ENCODE measurements at places on chromosomes 1 and 21.

- DNase-seq, result no peak
Observed at GRCh38 chr1:56808410-56808809, 10.8 kb downstream of the FYB2 start.

DNA sequence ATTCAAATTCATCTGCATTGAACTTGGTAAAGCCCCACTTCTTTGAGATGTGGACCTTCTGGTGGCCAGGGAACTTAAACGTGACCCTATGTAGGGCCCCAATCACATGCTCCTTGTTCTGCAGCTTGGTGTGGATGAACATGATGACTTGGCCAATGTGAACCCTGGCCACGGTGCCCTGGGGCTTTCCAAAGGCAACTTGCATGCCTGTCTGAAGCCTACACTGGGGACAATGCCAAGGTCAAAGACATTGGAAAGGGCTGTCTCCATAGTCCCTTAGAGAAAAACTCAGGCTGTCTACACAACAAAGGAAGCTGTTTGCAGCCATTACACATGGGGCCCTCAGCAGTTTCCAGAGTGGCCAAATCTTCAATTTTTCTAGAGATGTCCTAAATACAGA lies 8.9 kb upstream of the VPS13D start:
- DNase-seq, result no peak

DNA sequence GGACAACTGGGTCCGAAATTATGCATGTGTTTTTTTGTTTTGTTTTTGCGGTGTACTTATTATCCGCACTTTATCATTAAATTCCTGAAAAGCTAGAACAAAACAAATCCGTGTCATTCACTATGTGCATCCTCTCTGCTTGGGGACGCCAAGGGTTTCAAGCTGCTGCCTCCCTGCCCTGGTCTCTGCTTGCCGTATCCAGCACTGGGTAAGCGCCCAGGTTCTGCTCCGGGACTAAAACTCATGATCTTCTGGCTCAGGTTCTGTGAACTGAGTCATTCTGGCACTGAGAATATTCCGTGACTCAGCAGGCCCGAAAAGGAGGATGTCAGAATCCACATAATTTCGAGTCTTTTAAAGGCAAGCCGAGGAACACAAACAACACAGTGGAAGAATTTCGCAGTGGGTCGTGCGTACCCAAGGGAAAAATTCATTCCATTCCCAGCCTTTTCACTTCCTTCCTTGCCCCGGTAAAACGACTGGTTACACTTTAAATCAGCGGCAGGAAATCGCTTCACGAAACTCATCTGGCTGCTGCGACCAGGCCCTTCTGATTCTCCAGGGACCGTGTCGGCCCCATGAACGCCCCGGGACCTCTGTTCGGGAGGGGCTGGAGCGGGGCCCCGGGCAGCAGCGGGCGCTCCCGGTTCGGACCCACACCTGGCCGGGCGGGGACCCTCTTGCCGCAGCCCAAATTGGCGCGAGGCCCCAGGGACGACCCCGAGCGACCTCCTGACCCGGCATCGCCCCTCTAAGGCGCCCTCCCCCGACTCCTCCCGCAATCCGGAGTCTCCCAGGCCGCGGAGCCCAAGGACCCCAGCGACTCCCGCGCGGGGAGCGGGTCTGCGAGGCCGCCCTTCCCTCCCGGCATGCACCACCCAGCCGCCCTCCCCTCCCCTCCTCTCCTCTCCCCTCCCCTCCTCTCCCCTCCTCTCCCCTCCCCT lies 746 bp upstream of the LAMC1 start:
- peak; percentile 96 for DNase-seq

DNA sequence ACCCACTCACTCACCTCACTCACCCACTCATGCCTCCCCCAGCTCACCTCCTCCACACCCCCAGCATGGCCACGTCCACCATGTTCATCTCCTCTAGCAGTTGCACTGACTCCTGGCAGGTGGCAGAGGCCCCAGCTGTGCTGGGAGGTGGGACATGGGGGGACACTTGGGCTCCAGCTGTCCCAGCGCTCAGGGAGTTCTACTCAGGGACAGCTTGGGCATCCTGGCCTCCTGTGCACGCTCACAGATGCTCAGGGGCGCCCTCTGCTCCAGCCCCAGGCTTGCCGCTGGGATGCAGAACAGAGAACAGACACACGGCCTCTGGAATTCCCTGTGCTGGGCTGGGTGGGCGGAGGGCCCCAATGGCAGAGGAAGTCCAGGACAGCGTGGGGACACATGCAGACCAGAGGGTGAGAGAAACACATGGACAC lies 5.2 kb downstream of the KRTAP10-8 start:
- DNase-seq, result no peak

DNA sequence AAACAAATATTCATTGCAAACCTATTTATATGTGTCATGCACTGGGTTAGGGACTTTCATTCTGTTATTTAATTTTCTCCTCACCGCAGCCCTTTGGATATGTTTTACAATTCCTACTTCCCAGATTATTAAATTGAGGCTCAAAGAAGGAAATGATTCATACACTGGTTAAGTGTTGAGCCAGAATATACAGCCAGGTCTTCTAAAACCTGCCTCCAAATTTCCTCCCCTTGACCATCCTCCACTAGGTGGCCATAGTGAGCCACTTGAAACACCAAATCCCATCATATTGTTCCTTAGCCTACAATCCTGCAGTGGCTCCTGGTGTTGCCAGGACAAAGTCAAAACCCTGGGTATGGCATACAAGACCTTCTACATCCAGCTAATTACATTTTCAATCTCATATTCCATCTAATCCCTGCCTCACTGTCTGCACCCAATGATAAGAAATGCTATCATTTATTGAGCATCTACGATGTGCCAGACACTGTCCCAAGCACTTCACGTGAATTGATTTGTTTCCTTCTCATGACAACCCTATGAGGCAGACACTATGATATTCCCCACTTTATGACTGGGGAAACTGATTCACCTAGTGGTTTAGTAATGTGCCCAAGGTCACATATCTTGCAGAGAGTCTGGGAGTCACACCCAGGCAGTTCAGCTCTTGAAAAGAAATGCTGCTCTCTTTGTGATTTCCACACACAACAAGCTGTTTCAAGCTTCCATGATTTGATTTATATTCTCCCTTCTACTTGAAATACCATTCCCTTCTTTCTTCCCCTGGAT lies 23.6 kb upstream of the KIRREL1 start:
- peak; percentile 83 for DNase-seq

GRCh38 chr1:36172983-36173382 lies 17.0 kb downstream of the MAP7D1 start:
- no peak for DNase-seq

DNA sequence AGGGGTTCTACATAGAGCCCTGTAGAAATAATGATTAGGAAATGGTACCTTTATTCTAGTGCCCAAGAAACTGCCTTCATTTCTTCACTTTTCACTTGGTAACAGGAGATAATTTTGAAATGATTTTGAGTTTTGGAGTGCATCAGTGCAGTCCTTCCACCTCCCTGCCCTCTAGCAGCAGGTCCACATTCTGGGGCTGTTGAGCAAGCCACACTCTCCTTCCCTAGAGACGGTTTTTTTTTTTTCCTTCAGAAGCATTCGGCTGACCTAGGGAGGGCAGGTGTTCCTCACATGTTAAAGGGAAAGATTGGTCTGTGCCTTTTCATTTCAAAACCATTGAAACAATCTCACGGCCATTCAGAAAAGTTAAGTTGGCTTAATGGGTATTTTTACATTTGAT lies 39.8 kb downstream of the SLC37A1 start:
- no peak for DNase-seq

- DNase-seq, result no peak
Observed at GRCh38 chr21:41674402-41674801, 92.5 kb downstream of the RIPK4 start.

DNA sequence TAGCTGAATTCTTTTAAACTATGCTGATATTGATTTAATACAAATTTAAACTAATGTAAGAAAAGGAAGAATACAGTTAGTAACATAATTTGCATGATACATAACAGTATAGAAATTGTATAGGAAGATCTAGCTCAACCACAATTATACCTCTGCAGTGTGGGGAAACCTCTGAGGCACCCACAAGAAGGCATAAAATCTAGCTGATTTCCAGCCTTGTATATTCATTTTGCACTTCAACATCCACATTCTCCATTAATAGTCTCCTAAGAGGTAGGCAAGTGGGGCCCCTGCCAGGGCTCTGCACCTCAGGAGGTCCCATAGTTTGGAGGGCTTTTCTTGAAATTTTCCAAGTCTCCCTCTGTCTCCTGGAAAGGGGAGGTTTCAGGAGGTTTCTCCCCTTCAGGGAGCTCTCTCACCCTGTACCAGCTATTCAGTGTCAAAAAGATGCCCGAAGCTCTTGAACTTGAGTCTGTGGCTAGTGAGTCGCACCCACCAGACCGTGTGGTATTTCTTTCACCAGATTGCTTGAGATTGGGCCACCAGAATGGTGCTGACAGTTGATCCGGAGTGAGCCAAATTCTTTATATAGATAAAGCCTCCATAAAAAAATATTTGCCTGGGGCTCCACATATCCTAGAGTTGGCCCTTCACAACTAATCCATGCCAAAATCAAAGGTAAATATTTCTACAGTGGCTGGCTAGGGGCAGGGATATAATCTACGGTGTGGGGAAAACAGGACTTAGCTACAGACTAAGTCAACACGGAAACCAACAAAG lies 108.2 kb downstream of the TIAM1 start:
- DNase-seq, result no peak

DNA sequence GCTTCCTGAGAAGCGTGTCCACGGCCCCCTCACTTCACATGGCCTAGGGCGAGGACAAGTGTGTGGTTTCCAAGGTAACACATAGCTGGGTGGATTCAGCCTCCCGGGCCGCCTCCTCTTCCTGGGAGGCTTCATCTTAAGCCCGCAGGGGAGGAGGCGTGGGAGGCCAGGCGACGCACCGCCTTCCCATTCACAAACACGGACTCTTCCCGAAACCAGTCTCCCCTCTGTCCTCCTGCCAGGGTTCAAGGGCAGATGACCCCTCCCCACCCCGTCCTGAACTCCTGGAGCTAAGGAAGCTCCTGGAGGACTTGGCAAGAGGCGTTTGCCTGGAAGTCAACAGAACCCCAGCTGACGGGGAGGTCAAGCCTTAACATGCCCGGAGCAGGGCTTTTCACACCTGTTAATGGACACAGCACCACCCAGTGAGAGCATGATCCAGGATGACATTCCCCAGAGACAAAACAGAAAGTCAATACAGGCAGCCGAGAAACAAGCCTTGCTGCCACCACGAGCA lies 56.7 kb downstream of the KCNN3 start:
- DNase-seq, result no peak

- DNase-seq, result no peak
Observed at GRCh38 chr21:45741691-45742090, 98.2 kb downstream of the PCBP3 start.

DNA sequence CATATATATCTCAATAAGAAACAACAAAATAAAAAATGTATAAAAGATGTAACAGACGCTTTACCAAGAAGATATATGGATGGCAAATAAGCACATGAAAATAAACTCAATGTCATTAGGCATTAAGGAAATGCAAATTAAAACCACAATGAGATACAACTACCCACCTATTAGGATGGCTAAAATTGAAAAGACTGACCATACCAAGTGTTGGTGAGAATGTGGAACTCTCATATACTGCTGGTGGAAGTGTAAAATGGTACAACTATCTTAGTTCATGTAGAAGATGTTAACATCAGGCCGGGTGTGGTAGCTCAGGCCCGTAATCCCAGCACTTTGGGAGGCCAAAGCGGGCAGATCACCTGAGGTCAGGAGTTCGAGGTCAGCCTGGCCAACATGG lies 42.3 kb upstream of the TTC22 start:
- DNase-seq, result no peak

- no peak for DNase-seq
Observed at GRCh38 chr1:20282533-20282932, 8.1 kb upstream of the VWA5B1 start.

GRCh38 chr1:173590557-173590956 lies 12.3 kb downstream of the SLC9C2 start:
- DNase-seq, result peak; percentile 18

- no peak for DNase-seq
Observed at GRCh38 chr1:169368406-169368769, 393 bp downstream of the BLZF1 start.

DNA sequence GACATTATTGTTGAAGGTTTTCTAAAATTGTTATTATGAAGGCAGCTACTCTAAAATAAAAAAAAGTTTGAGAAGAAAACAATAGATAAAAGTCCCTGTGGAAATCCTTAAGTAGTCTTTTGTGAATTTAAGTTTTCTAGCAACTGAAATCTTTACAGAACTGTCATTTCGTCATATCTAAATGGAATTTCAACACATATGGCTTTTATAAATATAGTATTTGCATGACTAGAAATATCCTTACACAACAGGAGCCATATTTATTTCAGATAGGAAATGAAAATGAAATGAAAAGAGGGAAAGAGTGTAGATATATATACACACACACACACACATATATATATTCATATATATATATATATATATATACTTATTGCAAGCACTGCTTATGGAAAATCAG lies 204.7 kb upstream of the RGS18 start:
- no peak for DNase-seq

DNA sequence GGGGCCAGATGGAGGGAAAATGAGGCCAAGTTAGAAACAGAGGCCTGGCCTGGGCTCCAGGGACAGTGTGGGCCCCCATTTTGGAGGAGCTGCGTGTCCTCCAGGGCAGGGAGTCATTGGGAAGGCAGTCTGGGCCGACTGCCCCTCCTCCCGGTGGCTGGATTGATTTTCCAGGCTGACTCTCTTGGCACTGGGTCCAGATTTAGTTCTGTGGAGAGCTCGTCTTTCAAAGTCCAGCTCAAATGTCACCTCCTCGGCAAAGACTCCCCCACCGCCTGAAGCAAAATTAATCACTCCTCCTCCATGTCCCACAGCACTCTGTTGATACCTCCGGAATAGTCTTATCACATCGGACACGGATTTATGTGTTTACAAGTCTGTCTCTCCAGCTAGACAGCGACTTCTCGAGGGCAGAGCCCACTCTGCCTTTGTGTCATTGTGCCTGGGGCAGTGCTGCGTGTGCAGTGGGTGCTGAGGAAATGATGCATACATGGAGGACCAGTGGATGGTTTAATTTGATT lies 175.1 kb downstream of the CAMTA1 start:
- no peak for DNase-seq

DNA sequence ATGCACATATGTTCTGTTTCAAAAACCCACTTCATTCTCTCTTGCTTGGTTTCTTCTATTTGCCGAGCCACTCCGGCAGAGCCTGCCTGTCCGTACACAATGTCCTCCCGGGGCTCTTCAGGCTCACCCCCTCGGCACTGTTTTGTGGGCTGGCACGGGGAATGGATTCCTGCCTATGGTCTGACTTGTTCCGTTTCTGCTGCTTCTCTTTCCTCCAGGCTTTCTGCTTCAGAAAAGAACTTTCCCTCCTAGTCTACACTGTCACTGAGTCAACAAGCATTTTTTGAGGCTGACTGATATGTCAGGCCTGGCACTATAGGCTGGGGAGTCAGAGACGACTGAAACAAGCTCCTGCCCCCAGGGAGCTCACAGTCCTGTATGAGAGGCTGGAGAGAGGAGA lies 28.4 kb upstream of the SARS1 start:
- no peak for DNase-seq

DNA sequence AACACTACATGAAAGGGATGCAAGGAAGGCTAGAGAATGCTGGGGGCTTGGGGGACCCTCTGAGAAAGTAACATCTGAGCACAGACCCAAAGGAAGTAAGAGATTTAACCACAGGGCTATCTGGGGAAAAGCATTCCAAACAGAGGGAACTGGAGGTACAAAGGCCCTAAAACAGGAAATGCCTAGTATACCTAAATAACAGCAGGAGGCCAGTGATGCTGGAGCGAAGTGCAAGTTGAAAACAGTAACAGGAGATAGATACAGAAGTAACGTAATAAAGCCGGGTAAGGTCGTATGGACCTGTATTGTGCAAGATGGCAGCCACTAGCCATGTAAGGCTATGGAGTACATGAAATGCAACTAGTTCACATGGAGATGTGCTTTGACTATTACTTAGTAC lies 52.1 kb downstream of the CD34 start:
- no peak for DNase-seq

- DNase-seq, result no peak
Observed at GRCh38 chr1:1567891-1568291, 6.8 kb downstream of the SSU72 start.
